Esophagus squamous epithelium (tissue), 5 donors: ENCODE measurements at places on chromosomes 5 and 9. TPM values are rescaled to one million over a fixed set of nuclear protein-coding genes. Genes with fewer than 3 reads are reported as not detected.

DNA sequence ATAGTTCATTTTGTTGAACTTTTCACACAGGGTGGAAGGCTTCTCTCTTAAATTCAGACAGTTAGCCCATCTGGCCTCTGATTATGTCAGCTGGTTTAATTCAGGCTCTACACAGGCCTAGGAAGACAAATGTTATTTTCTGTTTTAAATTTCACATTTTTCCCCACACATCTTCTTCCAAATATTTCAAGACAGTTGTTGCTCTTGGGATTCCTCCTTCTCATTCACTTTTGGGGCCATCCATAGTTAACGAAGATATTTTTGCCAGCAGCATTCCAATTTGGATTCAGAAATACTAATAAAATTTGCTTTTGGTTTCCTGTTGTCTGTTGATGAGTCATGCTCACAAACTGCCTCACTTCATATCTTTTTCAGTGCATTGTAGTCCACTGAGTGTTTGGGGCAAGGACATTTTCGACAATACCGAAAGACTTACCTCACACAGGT is 475.4 kb downstream of the DMAC1 start:
- H3K4me3 ChIP-seq, result no peak overlapping the region
- H3K4me1 ChIP-seq, result no peaks in the 10 kb centered on the region
- no peaks in the 10 kb centered on the region for H3K36me3 ChIP-seq
- no peaks in the 10 kb centered on the region for H3K27me3 ChIP-seq
- no peak overlapping the region for H3K27ac ChIP-seq
- DNase-seq, result no peak

- DNase-seq, result no peak
- no peaks in the 10 kb centered on the region for H3K4me1 ChIP-seq
- no peak overlapping the region for H3K4me3 ChIP-seq
- no peaks in the 10 kb centered on the region for H3K36me3 ChIP-seq
- no peaks in the 10 kb centered on the region for H3K27me3 ChIP-seq
These were observed 159.4 kb upstream of the CCNH start for GRCh38 chr5:87572090-87572489.

GRCh38 chr9:1454616-1455347 is 404.6 kb downstream of the DMRT2 start:
- H3K4me3 ChIP-seq, result no peak overlapping the region
- no peak for DNase-seq
- H3K27ac ChIP-seq, result no peak overlapping the region
- H3K27me3 ChIP-seq, result no peaks in the 10 kb centered on the region
- no peaks in the 10 kb centered on the region for H3K36me3 ChIP-seq

DNA sequence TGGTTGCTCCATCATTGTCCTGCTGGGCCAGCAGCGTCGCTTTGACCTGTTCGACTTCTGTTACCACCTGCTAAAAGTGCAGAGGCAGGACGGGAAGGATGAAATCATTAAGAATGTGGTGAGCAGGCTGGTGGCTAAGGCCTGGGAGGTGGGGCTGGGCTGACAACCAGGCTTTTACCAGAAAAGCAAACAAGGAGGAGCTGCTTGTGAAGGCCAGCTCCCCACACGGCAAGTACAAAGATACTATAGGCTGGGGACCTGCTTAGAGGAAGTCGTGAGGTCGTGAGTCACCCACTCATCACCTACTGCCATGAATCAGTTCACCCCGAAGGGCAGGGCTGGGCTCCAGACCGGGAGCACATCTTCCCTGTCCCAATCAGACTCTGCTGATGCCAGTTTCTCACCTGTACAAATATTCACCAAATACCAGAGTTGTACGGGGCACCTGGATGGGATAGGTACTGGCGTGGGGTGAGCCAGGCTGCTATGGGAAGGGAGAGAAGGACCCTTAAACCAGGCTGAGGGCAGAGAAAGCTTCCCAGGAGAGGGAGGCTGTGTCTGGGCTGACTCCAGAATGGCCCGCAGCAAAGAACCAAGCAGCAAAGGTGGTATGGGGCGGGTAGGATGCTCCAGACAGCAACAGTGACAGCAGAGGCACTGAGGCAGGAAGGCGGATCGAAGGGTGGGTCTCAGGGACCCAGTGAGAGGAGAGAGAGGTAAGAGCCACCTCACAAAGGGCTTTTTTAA is 69.3 kb upstream of the NIPAL4 start:
- H3K4me1 ChIP-seq, result peaks cover 36% of the 10 kb centered on the region
- no peak for DNase-seq
- H3K27ac ChIP-seq, result peak overlapping the region; percentile 72

- H3K4me3 ChIP-seq, result peak overlapping the region; percentile 40
- DNase-seq, result no peak
- peaks cover 44% of the 10 kb centered on the region for H3K27me3 ChIP-seq
- no peaks in the 10 kb centered on the region for H3K36me3 ChIP-seq
- H3K4me1 ChIP-seq, result peaks cover 2% of the 10 kb centered on the region
These were observed 715 bp downstream of the FGF10 start for GRCh38 chr5:44388321-44389089.

GRCh38 chr5:34598177-34598794 is 57.8 kb upstream of the RAI14 start:
- DNase-seq, result no peak
- peak overlapping the region; percentile 36 for H3K27ac ChIP-seq
- peaks cover 26% of the 10 kb centered on the region for H3K4me1 ChIP-seq
- H3K27me3 ChIP-seq, result no peaks in the 10 kb centered on the region
- H3K4me3 ChIP-seq, result no peak overlapping the region

- H3K4me3 ChIP-seq, result no peak overlapping the region
- no peak overlapping the region for H3K27ac ChIP-seq
- DNase-seq, result no peak
- no peaks in the 10 kb centered on the region for H3K4me1 ChIP-seq
- peaks cover 30% of the 10 kb centered on the region for H3K36me3 ChIP-seq
These were observed 71.8 kb downstream of the KDM4C start for GRCh38 chr9:6829536-6829935.

- DNase-seq, result no peak
- H3K36me3 ChIP-seq, result peaks cover 5% of the 10 kb centered on the region
- H3K27me3 ChIP-seq, result no peaks in the 10 kb centered on the region
- H3K27ac ChIP-seq, result peak overlapping the region; percentile 79
- H3K4me1 ChIP-seq, result no peaks in the 10 kb centered on the region
These were observed 65.3 kb downstream of the GRAMD2B start for GRCh38 chr5:126488443-126489065.

- H3K27ac ChIP-seq, result no peak overlapping the region
- no peaks in the 10 kb centered on the region for H3K27me3 ChIP-seq
- no peaks in the 10 kb centered on the region for H3K36me3 ChIP-seq
- DNase-seq, result no peak
These were observed 5.6 kb upstream of the IER5L start for GRCh38 chr9:129183495-129184218.

GRCh38 chr5:117769877-117770276 is 1195.3 kb upstream of the SEMA6A start:
- H3K27me3 ChIP-seq, result no peaks in the 10 kb centered on the region
- no peak overlapping the region for H3K27ac ChIP-seq
- no peak for DNase-seq
- no peaks in the 10 kb centered on the region for H3K36me3 ChIP-seq
- no peaks in the 10 kb centered on the region for H3K4me1 ChIP-seq

DNA sequence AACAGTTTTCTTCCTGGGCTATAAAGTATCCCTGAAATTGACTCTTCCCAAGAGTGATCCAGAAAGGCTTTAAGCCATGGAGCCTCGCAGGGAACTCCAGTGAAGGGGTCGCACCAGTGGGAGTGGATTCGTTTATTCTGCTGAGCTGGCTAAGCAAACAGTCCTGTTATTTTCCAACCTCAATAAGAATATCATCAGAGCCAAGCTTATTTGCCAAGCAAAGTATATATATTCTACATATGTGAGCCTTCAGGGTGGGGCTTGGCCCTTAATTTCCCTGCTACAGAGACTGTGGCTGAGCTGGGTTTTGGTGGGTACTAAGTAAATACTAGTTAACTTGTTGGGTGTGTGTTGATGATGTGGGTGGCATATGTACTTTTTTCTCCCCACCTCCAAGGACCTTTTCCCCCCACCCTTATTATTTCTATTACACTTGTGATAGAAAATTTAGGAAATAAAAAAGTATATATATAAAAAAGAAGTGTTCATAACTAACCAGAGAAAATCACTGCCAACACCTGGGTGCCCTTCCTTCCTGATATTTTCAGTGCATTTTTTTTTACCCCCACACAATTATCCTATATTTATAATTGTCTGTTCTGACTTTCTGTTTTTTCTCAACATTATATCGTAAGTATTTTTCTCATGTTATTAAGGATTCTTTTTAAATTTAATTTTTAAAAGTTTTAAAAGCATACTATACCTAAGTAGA is 5.3 kb downstream of the GSN start:
- H3K4me1 ChIP-seq, result peaks cover 34% of the 10 kb centered on the region
- H3K27me3 ChIP-seq, result no peaks in the 10 kb centered on the region
- H3K4me3 ChIP-seq, result no peak overlapping the region
- no peak overlapping the region for H3K27ac ChIP-seq

DNA sequence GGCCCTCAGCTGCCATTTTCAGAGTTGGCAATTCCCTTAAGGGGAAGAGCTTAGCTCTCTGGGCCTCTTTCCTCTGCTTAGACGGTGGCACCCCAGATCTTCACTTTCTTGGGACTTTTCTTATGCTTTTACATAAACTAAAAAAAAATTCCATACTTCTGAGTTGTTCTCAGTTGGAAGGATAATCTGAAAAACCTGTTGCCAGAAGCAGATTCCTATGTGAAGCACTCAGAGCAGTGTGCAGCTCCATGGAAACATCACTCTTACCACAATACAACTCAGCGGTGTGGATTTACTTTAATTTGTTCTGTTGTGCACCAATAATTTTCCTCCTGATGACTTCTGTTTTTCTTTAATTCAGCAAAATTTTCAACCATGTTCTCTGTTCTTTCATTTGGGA is 44.1 kb upstream of the MROH2B start:
- H3K27ac ChIP-seq, result no peak overlapping the region
- H3K27me3 ChIP-seq, result no peaks in the 10 kb centered on the region
- no peaks in the 10 kb centered on the region for H3K4me1 ChIP-seq
- no peak for DNase-seq
- no peaks in the 10 kb centered on the region for H3K36me3 ChIP-seq

DNA sequence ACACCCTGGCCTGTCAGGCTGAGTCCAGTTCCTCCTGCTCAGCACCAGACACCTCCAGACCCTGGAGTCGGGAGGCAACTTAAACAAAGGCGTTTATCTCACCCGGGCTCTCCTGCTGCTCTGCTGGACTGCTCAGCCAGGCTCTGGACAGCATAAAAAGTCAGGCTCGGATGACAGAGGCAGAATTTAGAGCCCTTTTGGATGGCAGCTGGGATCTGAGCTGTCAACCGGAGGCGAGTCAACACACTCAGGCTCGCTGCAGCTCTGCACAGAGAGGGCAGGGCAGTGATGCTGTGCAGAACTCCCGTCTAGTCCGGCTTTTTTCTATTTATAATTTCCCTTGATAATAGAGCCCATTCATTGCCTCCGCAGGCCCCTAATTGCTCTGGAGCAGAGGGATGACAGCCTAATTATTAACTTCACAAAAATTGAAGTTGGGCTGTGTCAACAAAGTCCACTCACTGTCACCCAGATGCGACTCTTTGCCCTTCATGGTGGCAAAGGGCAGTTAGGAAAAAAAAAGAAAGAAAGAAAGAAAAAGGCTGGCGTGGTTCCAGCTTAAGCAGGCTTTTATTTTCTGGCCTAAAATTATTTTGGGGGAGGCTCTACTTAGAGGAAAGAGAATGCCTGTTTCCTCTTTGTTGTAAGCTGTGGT is 37.6 kb downstream of the STC2 start:
- no peak overlapping the region for H3K4me3 ChIP-seq
- no peak for DNase-seq
- H3K4me1 ChIP-seq, result peaks cover 8% of the 10 kb centered on the region
- no peak overlapping the region for H3K27ac ChIP-seq

DNA sequence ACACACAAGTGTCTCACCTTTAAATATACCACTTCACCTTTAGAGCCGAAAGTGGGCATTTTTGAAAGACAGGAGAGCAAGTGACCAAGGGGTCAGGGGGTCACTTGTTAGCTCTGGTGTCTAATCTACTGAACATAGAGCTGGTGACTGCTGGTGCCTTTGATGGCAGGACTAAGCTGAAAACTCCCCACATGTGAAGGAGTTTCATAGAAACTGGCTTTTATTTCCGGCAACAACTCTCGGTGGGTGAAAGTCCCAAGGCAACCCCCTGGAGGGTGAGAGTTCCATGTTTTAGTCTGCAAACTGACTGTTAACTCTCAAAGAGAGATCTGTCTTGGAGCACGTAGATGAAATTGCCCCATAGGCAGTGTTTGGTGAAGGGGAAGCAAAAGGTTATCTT is 466.9 kb downstream of the DMRTA1 start:
- H3K36me3 ChIP-seq, result no peaks in the 10 kb centered on the region
- H3K27ac ChIP-seq, result no peak overlapping the region
- DNase-seq, result no peak
- no peak overlapping the region for H3K4me3 ChIP-seq
- no peaks in the 10 kb centered on the region for H3K27me3 ChIP-seq

Gene CER1
- total RNA-seq, result not detected

Gene ARAP3
- total RNA-seq, result 1.1 TPM

Gene ADGRD2
- total RNA-seq, result not detected

Gene ADAMTS16
- total RNA-seq, result not detected

Gene NPDC1
- 45.2 TPM for total RNA-seq

Gene MEF2C
- 3.5 TPM for total RNA-seq

Gene SPATA6L
- total RNA-seq, result 0.91 TPM

Gene CWC27
- 15.6 TPM for total RNA-seq
